Motor neuron (in vitro differentiated cells): ENCODE measurements at places on chromosomes 3 and 15. TPM values are rescaled to one million over a fixed set of nuclear protein-coding genes. Genes with fewer than 3 reads are reported as not detected.

LYZL4 gene
- total RNA-seq, result not detected in 2 replicates

XYLB gene
- 8.8 and 9.5 TPM in 2 replicates for total RNA-seq

SLC22A13 gene
- 0.45 and 0.94 TPM in 2 replicates for total RNA-seq

LRRIQ4 gene
- 0.30 and 0.50 TPM in 2 replicates for total RNA-seq

TPRG1 gene
- 1.2 and 2.3 TPM in 2 replicates for total RNA-seq

GOLGA6D gene
- total RNA-seq, result 0.22 TPM in 1 of 2 replicates, not detected in the other

BLM gene
- total RNA-seq, result 2.5 and 3.2 TPM in 2 replicates

SLC24A5 gene
- 0.11 TPM in 1 of 2 replicates, not detected in the other for total RNA-seq

CHDH gene
- 0.87 and 0.96 TPM in 2 replicates for total RNA-seq

SFMBT1 gene
- total RNA-seq, result 12.6 and 15.0 TPM in 2 replicates

ADCY5 gene
- 11.2 and 14.6 TPM in 2 replicates for total RNA-seq

TMEM43 gene
- total RNA-seq, result 36.1 and 37.1 TPM in 2 replicates

ABI3BP gene
- total RNA-seq, result 2.1 and 2.6 TPM in 2 replicates

ADAMTS7 gene
- total RNA-seq, result 2.4 and 7.1 TPM in 2 replicates

TWF2 gene
- total RNA-seq, result 37.2 and 39.6 TPM in 2 replicates

TXNRD3 gene
- 4.6 and 4.9 TPM in 2 replicates for total RNA-seq

ROBO1 gene
- 66.3 and 70.6 TPM in 2 replicates for total RNA-seq

IL5RA gene
- total RNA-seq, result 1.00 and 1.6 TPM in 2 replicates

ISL2 gene
- 5.4 and 5.7 TPM in 2 replicates for total RNA-seq

PPM1M gene
- total RNA-seq, result 8.5 and 10.7 TPM in 2 replicates

TTBK2 gene
- total RNA-seq, result 7.2 and 7.6 TPM in 2 replicates
